ENCODE measurements at places on chromosomes 13 and 19.

- DNase-seq = no peak
Measured at GRCh38 chr13:49844181-49844580, 51.7 kb upstream of the KPNA3 start.

- no peak for DNase-seq
Measured at GRCh38 chr13:72959643-72960042, 99.2 kb upstream of the KLF5 start.

GRCh38 chr19:13076320-13076719 is 26.3 kb downstream of the LYL1 start:
- DNase-seq = no peak

- DNase-seq = no peak
Measured at GRCh38 chr19:5806133-5806489, 1.2 kb downstream of the NRTN start.

DNA sequence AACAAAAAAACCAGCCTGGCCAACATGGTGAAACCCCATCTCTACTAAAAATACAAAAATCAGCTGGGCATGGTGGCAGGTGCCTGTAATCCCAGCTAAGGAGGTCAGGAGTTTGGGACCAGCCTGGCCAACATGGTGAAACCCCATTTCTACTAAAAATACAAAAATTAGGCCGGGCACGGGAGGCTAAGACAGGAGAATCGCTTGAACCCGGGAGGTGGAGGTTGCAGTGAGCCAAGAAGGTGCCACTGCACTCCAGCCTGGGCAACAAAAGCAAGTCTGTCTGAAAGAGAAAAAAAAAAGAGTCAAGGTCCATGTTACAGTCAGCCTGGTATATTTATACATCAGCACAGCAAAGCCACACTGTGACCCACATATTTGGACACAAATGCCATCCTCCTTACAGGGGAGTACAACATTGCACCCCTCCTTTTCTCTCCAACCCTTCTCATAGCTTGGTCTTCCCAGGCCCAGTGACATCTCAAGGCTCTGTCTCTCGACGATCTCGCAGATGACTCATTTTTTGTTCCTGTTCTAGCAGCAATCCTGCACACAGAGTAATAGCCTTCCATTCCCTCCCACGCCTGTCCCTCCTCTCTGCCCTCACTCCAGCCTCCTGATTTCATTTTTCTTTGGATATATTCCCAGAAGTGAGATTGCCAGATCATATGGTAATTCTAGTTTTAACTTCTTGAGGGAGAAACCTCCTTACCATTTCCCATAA is 21.0 kb upstream of the DPP9 start:
- DNase-seq = peak; percentile 91

GRCh38 chr13:18235756-18236527 is 945.7 kb downstream of the TUBA3C start:
- no peak for DNase-seq
